ENCODE measurements at places on chromosomes 5 and 9.

DNA sequence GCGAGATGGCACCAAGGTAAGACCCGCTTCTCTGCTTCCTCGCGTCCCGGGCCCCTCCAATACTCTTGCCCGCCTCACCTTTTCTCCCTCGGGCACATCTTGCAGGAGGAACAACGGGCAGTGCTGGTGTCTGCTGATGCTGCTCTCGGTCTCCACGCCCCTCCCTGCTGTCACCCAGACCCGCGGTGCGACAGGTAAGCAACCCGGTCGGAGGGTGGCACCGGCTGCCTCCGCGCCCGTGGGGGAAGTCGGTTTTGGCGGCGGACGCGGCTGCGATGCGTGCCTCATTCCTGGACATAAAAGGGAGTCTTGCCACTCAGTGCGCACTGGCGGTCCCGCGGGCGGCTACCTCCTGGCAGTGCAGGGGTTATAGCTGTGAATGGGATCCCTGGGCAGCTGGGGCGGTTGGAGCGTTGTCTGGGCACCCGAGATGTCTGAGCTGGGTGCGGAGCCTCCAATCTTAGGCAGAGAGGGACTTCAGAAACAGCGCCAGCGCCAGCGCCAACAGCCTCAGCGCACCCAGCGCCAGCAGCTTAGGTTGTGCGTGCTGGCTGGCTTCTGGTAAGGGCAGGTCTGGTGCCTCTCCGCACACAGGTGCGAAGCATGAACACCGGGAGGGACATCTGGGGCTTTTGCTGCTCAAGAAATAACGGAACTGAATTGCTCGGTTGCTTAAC lies 488 bp downstream of the COL15A1 start:
- no peaks in the 10 kb centered on the region for H3K4me1 ChIP-seq
- H3K4me3 ChIP-seq: no peak overlapping the region
- no peak for DNase-seq

DNA sequence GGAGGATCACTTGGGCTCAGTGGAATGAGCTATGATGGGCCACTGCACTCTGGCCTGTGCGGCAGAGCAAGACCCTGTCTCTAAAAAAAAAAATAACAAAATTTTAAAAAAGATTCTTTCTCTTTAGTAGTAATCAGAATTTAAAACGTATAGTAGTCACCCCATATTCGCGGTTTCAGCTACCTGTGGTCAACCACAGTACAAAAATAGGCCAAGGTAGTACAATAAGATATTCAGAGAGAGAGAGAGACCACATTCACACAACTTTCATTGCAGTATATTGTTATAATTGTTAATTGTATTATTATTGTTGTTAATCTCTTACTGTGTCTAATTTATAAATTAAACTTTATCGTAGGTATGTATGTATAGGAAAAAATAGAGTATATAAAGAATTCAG lies 18.7 kb downstream of the INIP start:
- H3K27ac ChIP-seq: no peak overlapping the region
- no peaks in the 10 kb centered on the region for H3K4me1 ChIP-seq
- no peaks in the 10 kb centered on the region for H3K36me3 ChIP-seq
- H3K4me3 ChIP-seq: no peak overlapping the region

DNA sequence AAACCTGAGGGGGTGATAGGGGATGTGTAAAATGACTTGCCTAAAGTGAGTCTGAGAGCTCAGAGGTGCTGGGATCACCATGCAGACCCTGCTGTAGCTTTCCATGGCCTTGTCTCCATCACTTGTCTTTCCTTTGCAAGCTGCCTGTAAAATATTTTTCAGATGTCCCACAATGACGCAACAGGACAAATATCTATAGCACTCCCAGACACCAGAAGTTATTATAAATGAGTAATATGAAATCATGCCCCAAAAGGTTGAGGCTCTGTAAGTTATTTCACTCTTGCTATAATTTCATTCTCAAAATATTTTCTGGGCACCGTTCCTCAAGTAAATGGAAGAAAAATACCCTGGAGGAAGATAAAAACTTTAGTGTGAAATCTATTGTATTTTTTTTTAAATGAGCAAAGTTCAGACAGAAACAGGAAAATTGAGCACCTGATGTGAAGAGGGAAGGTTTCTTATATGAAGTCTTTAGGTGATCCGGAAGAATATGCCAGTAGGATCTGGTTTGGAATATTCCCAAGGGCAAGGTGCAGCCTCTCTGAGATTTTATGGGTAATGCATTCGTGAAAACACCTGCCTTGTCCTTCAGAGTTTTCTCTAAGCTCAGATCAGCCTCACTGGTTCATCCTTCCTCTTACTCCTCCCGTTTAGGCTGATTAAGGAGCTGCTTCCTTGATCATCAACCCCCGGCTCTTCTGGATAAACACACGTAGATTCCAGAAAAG lies 138.3 kb upstream of the DMAC1 start:
- H3K36me3 ChIP-seq: no peaks in the 10 kb centered on the region
- no peak for DNase-seq
- no peak overlapping the region for H3K4me3 ChIP-seq
- no peaks in the 10 kb centered on the region for H3K4me1 ChIP-seq
- H3K27ac ChIP-seq: no peak overlapping the region
- no peaks in the 10 kb centered on the region for H3K27me3 ChIP-seq

- peak overlapping the region; percentile 61 for H3K4me3 ChIP-seq
- peak overlapping the region; percentile 78 for H3K27ac ChIP-seq
- no peaks in the 10 kb centered on the region for H3K27me3 ChIP-seq
- H3K36me3 ChIP-seq: peaks cover 4% of the 10 kb centered on the region
- H3K4me1 ChIP-seq: peaks cover 61% of the 10 kb centered on the region
Measured at GRCh38 chr5:145937432-145938250, 1.3 kb downstream of the SH3RF2 start.

- H3K4me1 ChIP-seq: no peaks in the 10 kb centered on the region
- no peak for DNase-seq
- H3K27me3 ChIP-seq: no peaks in the 10 kb centered on the region
- H3K27ac ChIP-seq: no peak overlapping the region
Measured at GRCh38 chr9:33952066-33952465, 96.6 kb downstream of the UBAP2 start.

DNA sequence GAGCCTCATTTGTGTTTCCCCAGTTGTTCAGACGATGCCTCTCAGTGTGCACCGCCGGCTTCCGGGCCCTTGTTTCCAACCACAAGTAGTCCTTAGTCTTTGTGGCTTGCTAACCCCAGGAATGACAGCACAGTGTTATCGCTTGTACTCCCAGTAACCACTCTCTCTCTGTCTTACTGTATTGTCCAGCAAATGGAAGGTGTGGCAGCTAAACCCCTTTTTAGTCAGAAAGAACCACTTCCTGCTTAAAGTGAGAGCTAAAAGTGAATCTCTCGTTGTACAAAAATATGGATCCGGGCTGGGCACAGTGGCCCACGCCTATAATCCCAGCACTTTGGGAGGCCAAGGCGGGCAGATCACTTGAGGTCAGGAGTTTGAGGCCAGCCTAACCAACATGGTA lies 61.3 kb downstream of the ENC1 start:
- H3K27me3 ChIP-seq: no peaks in the 10 kb centered on the region
- no peaks in the 10 kb centered on the region for H3K36me3 ChIP-seq
- H3K27ac ChIP-seq: peak overlapping the region; percentile 97

DNA sequence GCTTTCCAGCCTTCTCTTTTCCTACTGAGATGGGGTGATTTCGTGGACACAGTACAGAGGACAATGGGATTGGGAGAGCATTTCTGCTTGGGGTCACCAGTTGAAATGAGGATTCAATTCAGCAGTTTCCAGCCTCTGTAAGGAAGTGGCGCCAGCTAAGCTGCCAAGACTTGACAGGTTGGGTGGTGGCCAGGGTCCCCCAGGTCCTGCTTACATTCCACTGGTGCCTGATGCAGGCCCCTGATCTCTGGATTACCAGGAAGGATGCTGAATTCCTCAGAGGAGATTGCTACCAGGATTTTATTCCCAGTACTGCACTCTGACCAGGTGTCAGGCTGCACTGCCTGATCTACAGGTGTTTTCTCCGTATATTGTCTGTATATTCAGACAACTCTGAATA lies 119.7 kb downstream of the PSD2 start:
- no peak for DNase-seq
- H3K27ac ChIP-seq: no peak overlapping the region
- H3K27me3 ChIP-seq: no peaks in the 10 kb centered on the region
- no peaks in the 10 kb centered on the region for H3K36me3 ChIP-seq
- no peaks in the 10 kb centered on the region for H3K4me1 ChIP-seq

GRCh38 chr5:109408991-109409843 lies 557 bp downstream of the PJA2 start:
- peak overlapping the region; percentile 83 for H3K4me3 ChIP-seq
- H3K36me3 ChIP-seq: no peaks in the 10 kb centered on the region
- H3K27ac ChIP-seq: peak overlapping the region; percentile 100
- no peaks in the 10 kb centered on the region for H3K27me3 ChIP-seq
- peak; percentile 65 for DNase-seq
- peaks cover 8% of the 10 kb centered on the region for H3K4me1 ChIP-seq

- DNase-seq: peak; percentile 24
- H3K4me1 ChIP-seq: peaks cover 9% of the 10 kb centered on the region
- no peaks in the 10 kb centered on the region for H3K27me3 ChIP-seq
- peak overlapping the region; percentile 82 for H3K4me3 ChIP-seq
Measured at GRCh38 chr5:90408571-90409317, 812 bp downstream of the CETN3 start.

GRCh38 chr9:137506274-137506673 lies 43.9 kb downstream of the PNPLA7 start:
- H3K36me3 ChIP-seq: no peaks in the 10 kb centered on the region
- H3K27ac ChIP-seq: no peak overlapping the region
- no peak for DNase-seq
- H3K27me3 ChIP-seq: no peaks in the 10 kb centered on the region
- no peaks in the 10 kb centered on the region for H3K4me1 ChIP-seq
- H3K4me3 ChIP-seq: no peak overlapping the region
